ENCODE measurements at places on chromosomes 16 and 17. TPM values are rescaled to one million over a fixed set of nuclear protein-coding genes. Genes with fewer than 3 reads are reported as not detected.

Gene SRCIN1
- total RNA-seq = 0.16 TPM

Gene AOC3
- 2.6 TPM for total RNA-seq

Gene NPIPB6
- total RNA-seq = not detected

Gene ZNF232
- 25.8 TPM for total RNA-seq

Gene DHRS13
- total RNA-seq = 24.5 TPM

Gene CACNA1G
- total RNA-seq = not detected

Gene CCL5
- 64.7 TPM for total RNA-seq

DNA sequence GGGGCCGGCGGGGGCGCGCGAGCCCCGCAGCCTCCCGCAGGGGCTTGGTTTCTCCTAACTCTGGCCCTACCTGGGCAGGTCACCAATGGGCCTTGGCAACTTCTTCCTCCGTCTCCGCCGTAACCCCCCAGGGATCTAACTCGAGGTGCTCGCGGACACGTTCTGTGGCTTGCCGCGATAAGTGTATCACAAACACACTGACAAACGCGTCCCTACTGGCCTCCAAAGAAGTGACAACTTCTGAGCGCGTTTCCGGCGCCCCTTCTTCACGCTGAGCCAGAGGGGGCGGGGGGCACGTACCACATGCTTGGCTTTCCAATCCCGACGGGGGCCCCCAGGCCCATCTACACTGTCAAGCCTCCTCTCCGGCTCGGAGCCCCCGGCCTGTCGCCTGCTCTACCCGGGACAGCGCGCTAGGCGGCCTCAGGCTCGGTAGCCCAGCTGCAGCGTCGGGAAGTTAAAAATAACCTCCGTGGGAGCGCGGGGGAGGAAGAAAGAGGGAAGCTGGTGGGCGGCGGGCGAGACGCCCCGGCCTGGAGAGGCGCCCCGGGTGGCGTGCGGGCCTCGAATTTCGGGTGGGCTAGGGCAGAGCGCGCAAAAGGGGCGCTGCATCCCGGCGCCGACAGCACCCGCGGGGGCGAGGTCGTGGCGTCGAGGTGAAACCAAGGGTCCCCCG lies 725 bp upstream of the SPHK1 start:
- peak; percentile 35 for DNase-seq

DNA sequence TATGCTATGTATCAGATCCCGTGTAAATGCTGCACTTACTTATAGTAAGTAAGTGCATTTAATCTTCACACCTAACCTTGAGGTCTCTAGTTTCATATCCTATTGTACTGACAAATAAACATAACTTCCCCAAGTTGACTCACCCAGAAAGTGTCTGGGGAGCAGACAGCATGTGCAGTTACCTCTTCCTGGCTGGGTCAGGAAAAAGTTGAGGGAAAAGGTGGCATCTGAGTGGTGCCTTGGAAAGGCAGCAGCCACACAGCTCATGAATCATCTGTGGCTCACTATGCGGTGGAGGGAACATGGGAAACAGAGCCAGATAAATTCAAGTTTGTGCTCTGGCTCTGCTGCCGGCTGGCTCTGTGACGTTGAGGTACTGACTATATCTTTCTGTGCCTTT lies 382.0 kb upstream of the DYNLRB2 start:
- no peak for DNase-seq

DNA sequence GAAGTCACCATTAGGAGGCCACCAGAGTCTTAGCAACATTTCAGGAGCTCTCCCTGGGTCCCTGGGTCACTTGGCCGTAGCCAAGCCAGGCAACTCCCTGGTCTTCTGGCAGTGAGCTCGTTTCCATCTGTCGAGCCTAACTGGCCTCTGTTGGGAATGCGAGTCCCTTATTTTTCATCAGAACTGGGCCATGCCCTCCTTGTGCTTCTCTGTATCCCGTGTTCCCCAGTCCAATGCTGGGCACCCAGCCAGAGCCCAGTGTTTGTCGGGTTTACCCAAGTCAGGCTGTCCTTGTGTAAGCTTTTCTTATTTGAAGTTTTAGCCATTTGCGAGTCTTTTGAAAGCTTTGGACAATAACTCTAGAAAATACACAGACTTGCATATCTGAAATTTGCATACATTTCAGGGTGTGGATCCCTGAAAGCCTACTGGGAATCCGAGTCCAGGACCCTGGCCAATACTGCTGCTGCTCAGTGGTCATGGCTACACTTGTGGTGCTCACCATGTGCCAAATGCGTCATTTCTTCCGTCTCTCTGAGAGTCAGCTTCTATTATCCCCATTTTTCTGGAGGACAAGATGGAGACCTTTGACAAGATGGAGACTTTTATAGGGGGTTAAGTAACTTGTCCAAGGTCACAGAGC lies 81.6 kb upstream of the LGALS9 start:
- no peak for DNase-seq

- no peak for DNase-seq
These were observed 29.0 kb downstream of the HEXIM2 start for GRCh38 chr17:45190503-45191255.

GRCh38 chr17:64250233-64250835 lies 12.7 kb downstream of the TEX2 start:
- no peak for DNase-seq

DNA sequence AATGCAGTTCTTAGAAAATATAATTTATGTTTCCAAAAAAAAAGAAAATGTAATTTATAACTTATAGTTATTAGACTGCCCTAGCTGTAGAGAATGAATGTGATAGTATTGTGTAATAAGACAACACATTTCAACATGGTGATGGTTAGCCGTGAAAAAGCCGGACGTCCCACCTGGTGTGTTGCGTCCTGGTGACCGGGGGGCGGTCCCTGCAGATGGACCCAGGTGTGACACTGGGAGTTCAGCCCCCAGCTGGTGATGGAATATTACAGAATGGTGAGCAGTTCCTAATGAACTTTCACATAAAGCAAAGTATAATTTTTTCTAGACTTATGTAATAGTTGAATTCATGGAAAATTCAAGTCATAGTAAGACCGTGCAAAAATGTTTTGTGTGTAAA lies 132.8 kb downstream of the LAT start:
- DNase-seq = no peak

DNA sequence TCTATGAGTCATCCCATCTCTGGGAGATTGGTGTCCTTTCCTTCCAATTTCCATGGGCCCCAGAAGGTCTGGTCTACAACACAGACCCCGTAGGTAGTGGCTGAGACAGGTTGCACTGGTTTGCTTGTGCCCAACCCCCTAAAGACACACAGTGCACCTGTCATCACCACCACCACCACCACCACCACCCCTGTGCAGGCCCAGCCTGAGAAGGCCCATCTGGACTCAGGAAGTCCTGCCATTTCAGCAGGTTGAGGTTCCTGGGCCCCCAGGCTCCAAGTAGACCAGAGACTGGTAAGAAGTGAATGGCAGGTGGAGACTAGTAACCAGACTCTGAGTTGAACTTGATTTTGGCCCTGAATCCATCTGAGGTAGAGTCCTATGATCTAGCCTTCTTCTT lies 25.9 kb upstream of the PHB1 start:
- no peak for DNase-seq

- DNase-seq = no peak
These were observed 116.5 kb downstream of the CMIP start for GRCh38 chr16:81560979-81561657.

DNA sequence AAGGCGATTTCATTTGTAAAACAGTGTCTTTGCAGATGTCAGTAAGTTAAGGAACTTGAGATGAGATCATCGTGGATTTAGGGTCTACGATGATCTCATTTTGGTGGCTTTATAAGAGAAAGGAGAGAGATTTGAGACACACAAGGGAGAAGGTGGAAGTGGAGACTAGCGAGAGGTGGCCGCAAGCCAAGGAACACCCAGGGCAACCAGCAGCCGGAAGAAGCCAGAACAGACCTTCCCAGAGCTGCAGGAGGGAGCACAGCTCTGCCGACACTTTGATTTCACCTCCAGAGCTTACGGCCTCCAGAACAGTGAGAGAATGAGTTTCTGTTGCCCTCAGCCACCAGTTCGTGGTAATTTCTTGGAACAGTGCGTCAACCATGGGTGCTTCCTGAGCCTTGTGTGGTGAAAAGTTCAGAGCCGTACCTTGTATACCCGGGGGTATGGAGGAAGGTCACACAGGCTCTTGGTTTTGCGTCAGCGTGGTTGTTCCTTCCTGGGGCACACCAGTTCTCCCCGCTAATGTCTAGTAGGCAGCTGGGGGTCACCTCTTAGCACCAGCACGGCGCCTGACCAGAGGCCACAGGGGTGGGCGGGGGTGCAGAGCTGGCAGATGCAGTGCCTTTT lies 12.9 kb upstream of the SEC14L1 start:
- DNase-seq = peak; percentile 64
